Muscle of leg (tissue), 16 donors: ENCODE measurements at places on chromosomes 7 and 10. TPM values are rescaled to one million over a fixed set of nuclear protein-coding genes. Genes with fewer than 3 reads are reported as not detected.
A peak's percentile ranks its signal among the peaks of the same experiment; 100 is the strongest.

DNA sequence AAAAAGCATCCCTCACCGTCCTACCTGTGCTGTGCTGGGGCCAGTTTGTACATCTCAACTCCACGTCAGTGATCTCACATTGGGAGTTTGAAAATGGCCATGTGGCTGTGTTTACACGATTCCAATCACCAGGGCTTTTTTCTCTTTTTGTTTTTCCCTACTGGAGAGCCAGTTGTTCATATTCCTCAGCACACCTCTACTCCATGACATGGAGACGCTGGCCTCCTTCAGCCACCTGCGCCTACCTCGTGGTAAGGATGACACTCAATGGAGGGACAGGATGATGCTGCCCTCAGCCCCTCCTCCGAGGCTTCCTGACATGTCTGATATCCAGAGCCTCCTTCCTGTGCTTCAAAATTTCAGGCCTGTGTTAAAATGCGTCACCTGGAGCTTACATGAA lies 10.3 kb downstream of the CLRN3 start:
- no peak for DNase-seq

GRCh38 chr7:115869190-115869589 lies 161.4 kb downstream of the TFEC start:
- peak; percentile 50 for DNase-seq

DNA sequence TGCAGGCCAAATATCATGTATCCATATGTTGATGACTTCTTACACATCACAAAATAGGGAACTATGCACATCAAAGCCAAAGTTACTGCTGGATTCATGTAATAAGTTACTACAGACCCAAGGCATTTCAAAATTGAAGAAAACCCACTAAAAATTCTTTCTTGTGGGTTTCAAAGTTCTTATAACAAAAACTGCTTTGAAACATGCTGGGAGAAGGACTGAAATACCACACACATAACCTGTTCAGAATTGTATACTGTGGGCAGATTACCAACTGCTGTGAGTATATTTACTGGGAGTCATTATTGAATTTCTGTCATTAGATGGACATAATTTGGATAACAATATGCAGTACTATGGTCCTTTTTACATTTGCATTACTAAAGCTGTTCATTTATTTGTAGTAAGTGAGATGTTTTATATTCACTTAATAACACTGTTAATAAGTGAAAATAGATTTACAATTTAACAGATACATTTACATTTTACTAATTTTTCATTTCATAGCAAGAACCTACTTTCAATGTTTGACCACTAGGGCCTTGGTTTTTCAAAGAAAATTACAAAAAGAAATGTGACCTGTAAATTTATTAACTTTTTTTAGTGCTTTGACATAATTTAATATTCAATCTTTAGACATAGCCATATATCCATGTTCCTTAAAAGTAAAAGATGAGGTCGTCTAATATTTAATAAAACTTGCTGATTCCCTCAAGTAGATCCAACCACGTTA lies 132.6 kb downstream of the MAGI2 start:
- DNase-seq: no peak

SPDYE1 gene
- polyA plus RNA-seq: 1.2 TPM

VAX1 gene
- not detected for polyA plus RNA-seq

ZNF485 gene
- polyA plus RNA-seq: 2.5 TPM
